ENCODE measurements at places on chromosomes 6 and 20. TPM values are rescaled to one million over a fixed set of nuclear protein-coding genes. Genes with fewer than 3 reads are reported as not detected.

DNA sequence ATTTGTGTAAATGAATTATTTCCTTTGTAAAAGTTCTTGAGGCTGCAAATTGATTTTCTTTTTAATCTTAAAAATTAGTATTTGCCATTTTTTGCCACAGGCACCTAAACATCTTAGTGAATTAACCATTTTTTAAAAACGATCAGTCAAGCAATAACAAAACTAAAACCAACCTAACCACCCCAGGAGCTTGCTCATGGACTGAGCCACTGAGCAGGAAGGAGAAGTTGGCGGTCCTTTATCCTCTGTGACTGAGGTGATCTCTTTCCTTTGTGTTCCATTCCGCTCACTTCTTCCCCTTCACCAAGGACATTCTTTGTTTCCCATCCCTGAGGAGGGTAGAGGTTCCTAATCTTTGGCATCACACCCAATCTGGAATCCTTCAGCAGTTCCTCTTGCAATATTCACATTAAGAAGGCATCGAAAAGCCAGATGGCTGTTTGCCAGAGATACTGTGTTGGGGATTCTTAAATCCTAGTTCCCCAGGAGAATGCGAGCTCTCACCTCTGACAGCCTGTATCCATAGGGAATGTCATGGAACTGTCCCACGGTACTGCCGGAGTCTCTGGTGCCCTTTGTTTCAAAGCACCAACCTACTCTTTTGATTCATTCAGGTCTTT lies 30.5 kb downstream of the RPRD1B start:
- ATAC-seq = no peak

The WFDC10B gene
- not detected for total RNA-seq

- no peak for ATAC-seq
Measured at GRCh38 chr20:45985573-45985972, 13.6 kb upstream of the ZNF335 start.

The GHRH gene
- total RNA-seq = not detected

DNA sequence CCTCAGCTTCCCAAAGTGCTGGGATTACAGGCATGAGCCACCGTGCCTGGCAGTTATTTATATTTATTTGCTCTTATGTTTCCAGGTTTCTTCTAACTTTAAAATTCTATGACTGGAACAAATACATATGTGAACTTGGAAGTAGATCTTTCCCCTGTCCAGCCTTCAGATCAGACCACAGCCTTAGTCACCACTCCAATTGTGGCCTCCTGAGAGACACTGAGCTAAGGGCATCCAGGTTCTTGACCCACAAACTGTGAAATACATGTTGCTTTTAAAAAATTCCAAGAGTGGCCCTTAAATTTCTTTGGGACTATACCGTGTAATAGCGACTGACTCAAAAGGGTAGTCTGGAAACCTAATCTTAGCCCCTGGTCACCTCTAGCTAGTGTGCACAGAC lies 1.5 kb upstream of the ADGRG6 start:
- ATAC-seq = no peak

The RUNX2 gene
- 0.16 TPM for total RNA-seq

The CRISP3 gene
- total RNA-seq = not detected

DNA sequence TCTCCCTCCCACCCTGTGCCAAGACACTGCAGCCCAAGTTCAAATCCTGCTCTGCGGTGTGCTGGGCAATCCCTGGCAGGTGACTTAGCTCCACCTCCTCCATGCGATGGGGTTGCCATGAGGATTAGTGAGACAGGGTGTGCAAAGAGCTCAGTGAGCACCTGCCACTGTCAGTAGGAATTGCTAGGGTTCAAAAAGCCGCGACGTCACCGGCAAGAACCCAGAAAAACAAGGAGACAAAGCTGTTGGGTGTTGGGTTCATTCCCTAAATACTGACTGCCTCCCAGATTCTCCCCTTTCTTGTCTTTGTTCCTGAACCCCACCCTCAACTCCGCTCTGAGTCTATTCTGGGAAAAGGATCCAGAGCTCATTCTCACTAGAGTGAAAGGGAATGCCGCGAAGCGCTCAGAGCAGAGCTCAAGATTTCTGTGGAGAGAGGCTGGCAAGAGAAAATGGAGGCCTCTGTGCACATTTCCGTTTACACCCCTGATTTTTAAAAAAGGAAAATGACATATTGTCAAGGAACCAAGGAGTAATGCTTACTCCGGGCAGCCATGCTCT lies 13.3 kb downstream of the PMEPA1 start:
- no peak for ATAC-seq

The ERVFRD-1 gene
- total RNA-seq = not detected

DNA sequence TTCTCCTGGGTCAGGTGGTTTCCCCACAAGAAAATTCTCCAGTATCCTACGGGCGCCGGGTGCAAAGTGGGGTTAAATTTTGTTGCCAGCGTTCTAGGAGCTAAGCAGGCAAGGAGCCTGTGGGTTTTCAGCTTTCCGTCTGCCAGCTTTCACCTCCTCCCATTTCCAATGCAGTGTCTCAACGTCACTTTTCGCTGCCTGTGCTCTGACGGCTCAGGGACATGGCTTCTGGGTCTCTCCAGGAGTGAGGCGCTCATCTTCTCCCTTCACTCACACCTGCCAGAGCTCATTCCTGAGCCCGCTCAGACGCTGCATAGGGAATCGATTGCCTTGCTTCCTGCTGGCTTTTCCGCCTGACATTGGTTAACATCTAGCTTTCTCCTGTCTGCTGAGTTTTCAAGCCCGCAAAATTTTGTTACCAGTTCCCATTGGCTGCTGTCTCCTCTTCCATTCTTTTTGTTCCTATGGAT lies 7.3 kb upstream of the NAA20 start:
- no peak for ATAC-seq

Data from gastroesophageal sphincter (tissue), 4 donors.